ENCODE measurements at places on chromosomes 2 and 18. TPM values are rescaled to one million over a fixed set of nuclear protein-coding genes. Genes with fewer than 3 reads are reported as not detected.

- DNase-seq, result no peak
Measured at GRCh38 chr18:58104096-58104495, 60.1 kb downstream of the NEDD4L start.

GRCh38 chr2:40760071-40760666 is 308.3 kb upstream of the SLC8A1 start:
- DNase-seq, result no peak

GRCh38 chr2:146363731-146364130 is 1481.1 kb upstream of the ACVR2A start:
- DNase-seq, result no peak

The BCL2 gene
- 11.6 TPM for total RNA-seq

The NLRC4 gene
- 3.5 TPM for total RNA-seq
